ENCODE measurements at places on chromosomes 7 and 10.

DNA sequence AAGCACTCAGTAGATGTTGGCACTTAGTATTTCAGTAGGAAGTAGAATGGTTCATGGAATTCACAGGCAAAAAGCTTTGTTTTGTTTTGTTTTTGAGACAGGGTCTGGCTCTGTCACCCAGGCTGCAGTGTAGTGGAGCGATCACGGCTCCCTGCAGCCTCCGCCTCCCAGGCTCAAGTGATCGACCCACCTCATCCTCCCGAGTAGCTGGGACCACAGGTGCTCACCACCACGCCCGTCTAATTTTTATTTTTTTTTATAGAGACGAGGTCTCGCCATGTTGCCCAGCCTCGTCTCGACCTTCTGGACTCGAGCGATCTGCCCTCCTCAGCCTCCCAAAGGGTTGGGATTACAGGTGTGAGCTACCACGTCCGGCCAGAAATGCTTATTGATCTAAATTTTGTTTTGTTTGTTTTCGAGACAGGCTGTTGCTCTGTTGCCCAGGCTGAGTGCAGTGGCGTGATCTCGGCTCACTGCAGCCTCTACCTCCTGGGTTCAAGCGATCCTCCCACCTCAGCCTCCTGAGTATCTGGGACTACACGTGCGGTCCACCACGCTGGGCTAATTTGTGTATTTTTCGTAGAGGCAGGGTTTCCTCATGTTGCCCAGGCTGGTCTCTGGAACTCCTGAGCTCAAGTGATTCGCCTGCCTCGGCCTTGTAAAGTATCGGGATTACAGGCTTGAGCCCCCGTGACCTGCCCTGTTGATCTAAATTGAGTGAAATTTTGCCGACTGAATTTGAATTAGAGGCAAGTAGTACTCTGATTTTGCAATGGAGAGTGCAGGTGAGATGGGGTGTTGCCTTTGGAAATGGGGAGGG, 1.7 kb downstream of the GLRX3 start:
- no peak for DNase-seq

DNA sequence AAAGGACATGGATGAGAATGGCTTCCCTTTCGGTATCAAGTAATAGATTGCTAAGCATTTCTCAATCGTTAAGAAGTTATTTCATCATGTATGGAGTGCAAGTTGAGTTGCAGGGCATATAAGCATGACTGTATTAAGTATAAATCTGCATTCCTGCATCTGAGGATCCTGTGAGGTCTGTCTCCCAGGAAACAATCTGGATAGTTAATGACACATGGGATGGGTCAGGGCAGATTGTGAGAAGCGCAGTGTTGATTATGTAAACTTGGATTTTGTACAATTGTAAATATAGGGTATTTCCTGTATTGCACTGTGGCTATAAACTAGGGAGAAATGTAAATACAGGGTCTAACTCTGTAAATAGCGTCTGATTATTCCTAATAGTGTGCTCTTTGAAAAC, 102.6 kb downstream of the PLXDC2 start:
- DNase-seq, result no peak

GRCh38 chr10:119025336-119025735, 4.2 kb upstream of the NANOS1 start:
- DNase-seq, result no peak

DNA sequence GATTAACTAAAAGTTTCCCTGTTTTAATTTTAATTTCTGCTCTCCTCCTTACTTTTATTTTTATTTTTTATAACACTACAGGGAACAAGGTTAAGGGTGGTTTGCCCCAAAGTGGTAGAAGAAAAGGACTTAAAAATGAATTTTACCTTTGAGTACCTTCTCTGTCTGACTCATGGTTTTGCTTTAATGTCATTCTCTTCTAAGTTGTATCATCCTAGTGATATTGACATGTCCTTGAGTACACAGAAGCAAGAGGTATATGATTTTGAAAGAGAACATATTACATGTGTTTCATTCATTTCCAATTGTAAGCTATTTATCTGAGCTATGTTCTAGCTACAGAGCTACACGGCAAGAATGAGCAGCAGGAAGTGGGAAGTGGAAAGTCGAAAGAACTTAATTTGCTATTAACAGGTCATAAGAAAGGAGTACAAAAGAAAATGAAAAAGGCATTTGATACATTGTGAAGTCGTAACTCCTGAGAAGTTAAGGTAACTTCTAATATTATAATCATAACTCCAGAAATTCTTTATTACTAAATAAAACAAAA, 112.5 kb downstream of the SEMA3A start:
- DNase-seq, result no peak

- DNase-seq, result no peak
Observed at GRCh38 chr7:100520138-100520537, 18.9 kb upstream of the AGFG2 start.

DNA sequence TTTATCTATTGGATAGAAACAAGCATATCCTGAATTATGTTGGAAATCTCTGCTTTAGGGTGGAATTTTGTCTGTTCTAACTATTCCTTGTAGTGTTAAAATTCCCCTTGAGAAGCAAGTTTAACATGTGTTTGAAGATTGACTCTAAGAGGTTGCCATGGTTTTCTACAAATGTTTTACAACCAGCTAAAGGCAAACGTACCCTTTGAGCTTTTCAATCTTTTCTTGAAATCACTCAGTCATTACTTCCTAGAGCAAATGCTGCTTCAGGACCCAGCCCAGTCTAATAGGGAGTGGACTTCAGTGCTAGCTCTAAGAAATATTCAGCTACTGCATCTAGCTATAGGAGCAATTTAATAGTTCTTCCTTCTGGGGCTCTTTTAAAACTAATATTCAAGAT, 118.8 kb upstream of the IFRD1 start:
- DNase-seq, result no peak
